ENCODE measurements at places on chromosomes 3 and 15.

DNA sequence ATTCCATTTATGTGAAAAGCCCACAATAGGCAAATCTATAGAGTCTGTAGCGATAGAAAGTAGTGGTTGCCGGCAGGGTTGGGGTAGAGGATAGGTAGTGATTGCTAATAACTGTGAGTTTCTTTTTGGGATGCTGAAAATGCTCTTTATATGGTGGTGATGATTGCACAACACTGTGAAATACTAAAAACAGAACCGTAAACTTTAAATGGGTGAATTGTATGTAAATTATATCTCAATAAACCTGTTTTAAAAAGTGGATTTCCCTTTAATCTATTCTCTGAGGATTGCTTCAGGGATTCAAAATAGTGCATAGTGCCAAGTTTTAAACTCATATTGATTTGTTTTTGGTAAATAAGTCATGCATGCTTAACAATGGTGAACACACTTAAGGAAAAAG is 140.2 kb downstream of the LPP start:
- DNase-seq, result no peak

DNA sequence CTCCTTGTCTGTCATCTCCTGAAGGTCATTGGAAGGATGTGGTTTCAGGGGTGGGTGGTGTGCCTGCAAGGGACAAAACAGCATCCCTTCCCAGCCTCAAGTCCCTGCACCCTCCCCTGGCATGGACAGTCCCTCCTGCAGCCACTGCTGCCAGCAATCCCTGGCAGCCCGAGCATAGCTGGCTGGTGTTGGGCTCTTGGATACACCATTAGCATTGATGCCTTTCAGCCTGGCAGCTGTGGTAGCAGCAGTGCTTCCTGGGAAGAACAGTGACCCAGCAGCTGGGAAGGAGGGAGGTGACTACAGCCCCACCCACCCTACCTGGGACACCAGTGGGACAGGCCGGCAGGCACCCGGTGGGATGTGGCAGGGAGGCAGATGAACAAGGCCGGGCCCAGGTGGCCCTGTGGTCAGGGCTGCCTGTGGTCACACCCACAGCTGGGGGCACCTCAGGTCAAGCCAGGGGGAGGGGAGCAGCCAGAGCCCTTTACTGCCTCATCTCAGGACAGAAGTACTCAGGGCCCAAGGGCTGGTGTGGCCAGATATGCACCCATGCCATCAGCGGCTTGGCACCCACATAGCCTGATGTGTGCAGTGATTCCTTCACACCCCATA is 32.9 kb upstream of the TMEM115 start:
- DNase-seq, result no peak

GRCh38 chr3:160112481-160112880 is 112.7 kb upstream of the C3orf80 start:
- DNase-seq, result no peak

DNA sequence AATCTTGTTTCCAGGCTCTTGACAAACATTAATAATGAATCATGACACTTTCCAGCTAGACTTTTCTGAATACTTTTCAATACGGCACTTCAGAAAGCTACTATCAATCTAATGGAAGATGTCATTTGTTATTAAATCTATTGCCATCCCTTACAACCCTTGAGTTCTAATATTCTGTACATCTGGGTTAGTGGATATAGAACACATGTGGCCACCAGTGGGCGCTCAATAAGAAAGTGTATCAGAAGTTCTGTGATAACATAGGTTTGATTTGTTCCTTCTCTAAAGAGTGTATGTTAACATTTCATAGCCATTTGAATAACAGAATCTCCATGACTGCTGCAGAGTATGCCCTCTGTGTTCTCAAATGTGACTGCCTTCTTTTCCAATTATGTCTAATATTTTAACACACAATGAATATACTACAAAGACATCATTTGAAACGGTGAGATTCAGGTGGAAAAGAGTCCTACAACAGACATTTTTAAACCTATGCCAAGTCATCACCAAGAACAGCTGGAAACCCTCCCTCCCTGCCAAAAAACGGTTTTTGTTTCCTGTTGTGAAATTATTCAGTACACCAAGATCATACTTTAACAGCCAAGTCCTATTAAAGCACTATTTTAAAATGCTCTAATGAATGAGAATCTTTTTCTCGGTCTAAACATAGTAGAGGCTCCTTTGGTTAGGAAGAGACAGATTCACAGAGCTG is 22.2 kb downstream of the ALDH1A2 start:
- peak; percentile 18 for DNase-seq

GRCh38 chr15:41276831-41277230 is 45.8 kb downstream of the CHP1 start:
- DNase-seq, result no peak

DNA sequence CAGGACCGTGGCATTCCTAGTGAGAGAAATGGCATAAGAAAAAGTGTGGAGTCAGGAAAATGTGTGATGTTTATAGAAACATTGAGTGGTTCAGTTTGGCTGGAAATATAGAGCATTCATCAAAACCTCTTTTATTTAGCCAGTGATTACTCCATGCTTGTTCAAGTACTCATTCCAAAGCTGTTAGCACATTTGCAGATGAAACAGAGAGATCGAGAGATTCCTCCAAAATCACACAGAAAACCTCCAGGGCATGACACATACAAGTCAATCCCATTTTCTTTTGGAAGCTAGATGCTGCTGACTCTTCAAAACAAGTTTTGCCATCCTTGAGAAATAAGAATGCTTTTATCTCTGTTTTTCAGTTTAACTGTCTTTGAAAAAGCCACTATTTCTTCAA is 11.5 kb upstream of the MB21D2 start:
- DNase-seq, result no peak

GRCh38 chr3:114660124-114660523 is 366.3 kb downstream of the TIGIT start:
- peak; percentile 97 for DNase-seq

DNA sequence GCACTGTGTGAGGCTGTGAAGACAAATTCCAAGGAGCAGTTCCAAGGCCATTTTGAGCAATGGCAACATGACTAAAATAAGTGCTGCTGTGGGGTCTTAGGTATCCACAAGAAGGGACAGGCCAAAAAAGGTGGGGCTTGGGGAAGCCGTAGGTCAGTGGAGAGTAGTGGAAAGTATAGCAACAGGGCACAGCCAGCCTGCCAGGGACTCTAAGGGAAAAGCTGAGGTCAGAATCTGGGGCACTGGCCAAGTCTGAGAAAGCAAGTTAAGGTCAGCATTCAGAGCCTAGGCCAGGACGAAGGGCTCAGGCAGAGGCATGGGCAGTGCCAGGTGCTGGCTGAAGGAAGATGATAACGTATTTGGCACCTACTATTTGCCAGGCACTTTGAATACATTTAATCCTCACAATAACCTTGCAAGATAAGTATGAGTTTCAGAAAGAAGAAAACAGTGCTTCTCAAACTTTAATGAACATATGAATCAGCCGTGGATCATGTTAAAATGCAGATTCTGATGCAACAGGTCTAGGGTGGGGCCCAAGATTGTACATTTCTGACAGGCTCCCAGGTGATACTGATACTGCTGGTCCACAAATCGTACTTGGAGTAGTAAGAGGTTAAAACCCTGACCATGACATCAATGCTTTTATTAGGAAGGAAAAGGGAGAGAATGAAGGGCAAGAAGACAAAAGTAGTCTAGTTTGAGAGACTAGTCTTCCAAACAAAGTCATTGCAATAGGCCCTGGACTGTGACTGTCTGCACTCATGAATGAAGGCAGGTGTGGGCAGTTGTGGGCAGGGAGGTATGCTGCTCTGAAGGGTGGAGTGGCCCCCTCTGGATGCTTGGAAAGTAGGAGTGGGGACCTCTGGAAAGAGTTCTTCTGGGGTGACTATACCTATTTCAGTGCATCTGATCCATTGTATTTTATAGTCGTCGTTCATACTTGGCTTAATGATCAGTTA is 106.3 kb upstream of the ANKRD28 start:
- DNase-seq, result no peak

- no peak for DNase-seq
Measured at GRCh38 chr3:129453732-129454131, 13.7 kb downstream of the IFT122 start.

DNA sequence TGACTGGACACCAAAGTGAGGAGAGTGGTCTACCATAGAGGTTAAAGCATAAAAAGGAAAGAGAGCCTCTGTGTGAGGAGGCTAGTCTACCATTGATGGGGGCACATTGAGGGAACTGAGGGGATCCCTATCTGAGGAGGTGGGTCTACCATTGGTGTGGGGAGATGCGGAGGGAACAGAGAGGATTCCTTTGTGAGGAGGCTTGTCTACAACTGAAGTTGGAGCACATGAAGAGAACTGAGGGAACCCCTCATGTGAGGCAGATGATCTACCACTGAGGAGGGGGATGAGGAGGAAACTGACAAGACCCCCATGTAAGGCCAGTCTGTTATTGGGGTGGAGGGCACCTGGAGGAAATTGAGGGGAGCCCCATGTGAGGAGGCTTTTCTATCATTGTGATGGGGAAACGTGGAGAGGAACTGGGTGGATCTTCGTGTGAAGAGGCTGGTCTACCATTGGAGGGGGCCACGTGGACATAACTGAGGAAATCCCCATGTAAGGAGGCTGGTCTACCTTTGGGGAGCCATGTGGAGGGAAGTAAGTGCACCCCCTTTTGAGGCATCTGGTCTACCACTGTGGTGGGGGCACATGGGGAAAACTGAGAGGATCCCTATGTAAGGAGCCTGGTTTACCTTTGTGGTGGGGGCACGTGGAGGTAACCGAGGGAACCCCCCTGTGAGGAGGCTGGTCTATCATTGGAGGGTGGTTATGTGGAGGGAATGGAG is 160.1 kb downstream of the FBLN2 start:
- DNase-seq, result no peak

- no peak for DNase-seq
Measured at GRCh38 chr3:168707900-168708299, 612.2 kb upstream of the GOLIM4 start.

GRCh38 chr3:71927505-71928066 is 142.6 kb upstream of the PROK2 start:
- no peak for DNase-seq

DNA sequence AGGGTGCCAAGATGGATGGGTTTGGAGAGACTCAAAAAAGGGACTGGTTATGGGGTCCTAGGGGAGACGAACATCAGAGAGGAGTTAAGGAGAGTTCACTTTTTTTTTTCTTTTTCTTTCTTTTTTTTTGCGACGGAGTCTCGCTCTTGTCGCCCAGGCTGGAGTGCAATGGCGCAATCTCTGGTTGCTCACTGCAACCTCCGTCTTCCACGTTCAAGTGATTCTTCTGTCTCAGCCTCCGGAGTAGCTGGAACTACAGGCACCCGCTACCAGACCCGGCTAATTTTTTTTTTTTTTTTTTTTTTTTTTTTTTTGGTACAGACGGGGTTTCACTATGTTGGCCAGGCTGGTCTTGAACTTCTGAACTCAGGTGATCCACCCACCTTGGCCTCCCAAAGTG is 1.2 kb downstream of the SPINT1 start:
- DNase-seq, result no peak

DNA sequence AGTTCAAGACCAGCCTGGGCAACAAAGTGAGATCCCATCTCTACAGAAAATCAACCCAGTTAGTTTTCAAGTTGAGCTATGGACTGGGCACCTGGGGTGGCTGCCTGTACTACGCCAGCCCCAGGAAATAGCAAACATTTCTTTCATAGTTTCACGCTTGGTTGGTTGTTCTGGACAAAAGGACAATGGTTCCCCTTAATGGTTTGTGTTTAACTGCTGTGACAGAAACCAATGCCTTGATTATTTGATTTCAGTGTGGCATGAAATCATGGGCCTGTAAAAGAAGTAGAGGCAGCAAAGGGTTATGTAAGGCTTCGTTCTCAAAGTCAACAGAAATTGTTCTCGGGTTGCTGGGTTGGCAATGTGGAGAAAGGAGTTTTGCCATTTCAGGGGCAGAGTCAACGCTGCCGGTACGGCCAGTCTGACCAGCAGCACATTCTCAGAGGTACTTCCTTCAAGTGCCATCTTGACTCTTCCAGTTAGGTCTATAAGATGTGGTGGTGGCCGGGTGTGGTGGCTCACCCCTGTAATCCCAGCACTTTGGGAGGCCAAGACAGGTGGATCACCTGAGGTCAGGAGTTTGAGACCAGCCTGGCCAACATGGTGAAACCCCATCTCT is 12.7 kb downstream of the LCMT2 start:
- DNase-seq, result no peak

DNA sequence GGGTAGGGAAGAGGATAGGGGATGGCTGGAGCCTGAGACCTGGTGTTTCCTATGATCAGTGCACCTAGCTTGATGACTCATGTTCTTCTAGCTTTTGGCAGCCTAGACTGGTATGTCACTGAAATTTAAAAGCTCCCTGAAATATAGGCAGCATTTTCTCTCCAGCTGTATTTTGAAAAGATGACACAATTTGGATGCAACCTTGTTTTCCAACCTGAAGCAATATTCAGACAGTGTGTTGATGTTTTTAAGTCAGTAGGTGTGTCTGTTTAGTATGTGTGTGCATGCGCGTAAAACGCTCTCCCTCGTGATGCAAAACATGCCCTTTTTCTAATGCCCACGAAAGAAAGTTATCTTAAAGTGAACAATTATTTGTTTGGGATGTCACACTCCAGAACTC is 58.5 kb downstream of the RPL22L1 start:
- DNase-seq, result peak; percentile 16

DNA sequence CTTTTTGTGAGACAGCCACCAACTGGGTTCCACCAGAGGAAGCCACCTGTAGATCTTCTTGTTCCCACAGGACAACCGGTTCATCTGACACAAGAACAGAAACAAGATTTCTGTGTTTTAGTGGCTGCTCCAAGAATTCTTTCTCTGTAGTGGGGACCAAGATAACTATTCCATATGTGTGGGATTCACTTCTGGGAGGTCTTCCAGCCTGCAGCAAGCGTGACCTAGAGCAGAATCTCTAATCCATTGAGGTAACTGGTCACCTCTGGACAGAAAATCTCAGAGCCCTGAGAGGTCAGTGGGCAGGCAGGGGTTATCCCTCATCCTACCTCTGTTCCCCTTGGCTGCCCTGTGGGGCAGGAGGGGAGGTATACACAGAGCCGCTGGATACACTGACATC is 311.3 kb downstream of the NTRK3 start:
- DNase-seq, result no peak
